ENCODE measurements at places on chromosomes 12 and 14.

DNA sequence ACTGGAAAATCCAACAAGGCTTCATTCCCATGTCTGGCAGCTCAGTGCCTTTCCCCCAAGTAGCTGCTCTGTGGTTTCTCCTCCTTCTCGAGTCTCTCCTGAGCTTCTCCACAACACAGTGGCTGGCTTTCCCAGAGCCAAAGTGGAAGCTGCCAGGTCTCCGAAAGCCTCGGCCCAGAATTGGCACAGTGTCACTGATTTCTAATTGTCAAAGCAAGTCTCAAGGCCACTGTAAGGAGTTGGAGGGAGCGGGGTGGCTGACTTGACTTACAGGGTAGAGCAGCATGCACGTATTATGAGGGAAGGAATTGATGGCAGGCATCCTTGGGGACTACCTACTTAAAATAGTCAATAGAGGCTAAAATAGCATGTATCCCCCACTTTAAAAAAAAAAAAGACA, 6.7 kb upstream of the CPNE8 start:
- no peak for DNase-seq

GRCh38 chr12:26124446-26125399, at the start of gene BHLHE41:
Gene BHLHE41 (minus strand): TSS chr12:26125037. CDS start chr12:26124779, 258 bp downstream.
- DNase-seq: no peak

DNA sequence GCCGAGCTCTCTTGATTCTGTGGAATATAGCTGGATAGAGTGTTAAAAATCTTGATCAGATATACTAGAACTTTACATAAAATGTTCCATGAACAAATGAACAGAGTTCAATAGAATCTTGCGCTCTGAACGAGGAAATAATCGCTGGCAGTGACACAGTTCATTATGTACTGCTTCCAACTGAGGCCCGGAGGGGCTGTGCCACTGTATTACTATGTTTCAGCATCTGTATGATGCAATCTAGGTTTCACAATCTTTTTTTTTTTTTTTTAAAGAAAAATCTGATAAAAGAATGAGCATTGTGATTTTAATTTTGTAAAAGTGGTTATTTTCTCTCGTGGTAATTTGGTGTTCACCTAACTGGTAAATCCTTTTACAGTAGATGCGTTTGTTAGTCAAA, 77.2 kb downstream of the FERMT2 start:
- DNase-seq: no peak

DNA sequence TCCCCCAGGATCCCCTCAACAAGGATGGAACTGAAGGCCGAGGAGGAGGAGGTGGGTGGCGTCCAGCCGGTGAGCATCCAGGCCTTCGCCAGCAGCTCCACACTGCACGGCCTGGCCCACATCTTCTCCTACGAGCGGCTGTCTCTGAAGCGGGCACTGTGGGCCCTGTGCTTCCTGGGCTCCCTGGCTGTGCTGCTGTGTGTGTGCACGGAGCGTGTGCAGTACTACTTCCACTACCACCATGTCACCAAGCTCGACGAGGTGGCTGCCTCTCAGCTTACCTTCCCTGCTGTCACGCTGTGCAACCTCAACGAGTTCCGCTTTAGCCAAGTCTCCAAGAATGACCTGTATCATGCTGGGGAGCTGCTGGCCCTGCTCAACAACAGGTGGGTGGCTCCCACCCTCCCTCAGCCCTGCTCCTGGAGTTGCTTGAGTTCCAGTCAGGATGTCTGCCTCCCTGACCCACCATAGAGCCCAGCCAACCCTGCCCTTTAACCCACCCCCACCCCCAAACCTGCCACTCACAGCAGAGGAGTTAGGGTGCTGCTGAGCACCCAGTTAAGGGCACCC, 1.4 kb downstream of the ASIC1 start:
- DNase-seq: no peak

GRCh38 chr14:99645545-99646505, 896 bp downstream of the HHIPL1 start:
- no peak for DNase-seq

- no peak for DNase-seq
Measured at GRCh38 chr14:92635896-92636295, 112.5 kb downstream of the LGMN start.

DNA sequence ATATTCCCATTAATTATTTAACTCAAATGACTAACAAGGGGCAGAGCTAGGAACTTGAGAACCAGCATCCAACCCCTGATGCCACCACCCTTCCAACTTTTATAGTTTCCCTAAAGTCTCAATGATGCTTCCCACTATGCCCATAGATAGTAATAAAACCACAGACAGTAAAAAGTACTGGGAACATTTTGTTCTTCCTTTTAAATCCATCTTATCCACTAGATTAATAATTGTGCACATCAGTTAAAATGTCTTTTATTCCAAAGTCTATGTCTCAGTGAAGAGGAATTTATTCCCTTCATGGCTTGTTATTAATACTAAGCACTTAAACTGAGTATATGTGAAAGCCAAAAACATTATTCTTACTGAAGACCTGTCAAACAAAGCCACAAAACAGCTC, 45.8 kb downstream of the SINHCAF start:
- no peak for DNase-seq

DNA sequence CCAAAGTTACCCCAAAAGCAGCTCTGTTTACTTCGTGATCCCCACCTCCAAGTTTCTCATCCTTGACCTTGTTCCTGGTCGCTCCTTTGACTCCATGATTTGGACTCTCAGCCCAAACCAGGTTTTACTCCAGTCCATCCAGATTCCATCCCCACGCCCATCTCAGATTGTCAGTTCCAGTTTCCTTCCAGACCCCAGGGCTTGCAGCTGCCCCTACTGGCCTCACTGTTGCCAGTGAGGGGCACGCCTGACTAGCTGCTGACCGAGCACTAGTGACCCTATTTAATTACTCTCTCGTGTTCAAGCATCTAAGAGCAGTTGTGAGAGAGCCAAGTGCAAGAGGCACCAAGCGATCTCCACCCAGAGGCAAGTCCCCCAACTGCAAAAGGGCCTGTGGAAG, 155.1 kb upstream of the FUT8 start:
- no peak for DNase-seq

DNA sequence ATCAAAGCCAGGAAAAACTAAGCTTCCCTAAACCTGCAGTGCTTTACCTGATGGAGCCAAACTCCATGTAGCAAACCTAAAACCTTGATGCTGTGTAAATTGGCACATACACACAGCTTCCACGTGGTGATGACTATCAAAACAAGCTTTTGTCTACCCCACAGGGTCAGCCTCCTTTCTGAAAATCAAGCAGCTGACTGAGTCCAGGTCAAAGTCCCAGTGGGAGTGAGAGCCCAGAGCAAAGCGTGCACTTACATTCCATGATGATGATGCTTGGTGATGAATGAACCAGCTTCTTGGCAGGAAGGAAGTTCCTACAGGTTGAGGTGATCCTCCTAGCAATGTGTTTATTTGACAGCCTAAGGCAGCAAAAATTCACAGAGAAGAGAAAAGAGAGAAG, 630.0 kb upstream of the TBX3 start:
- no peak for DNase-seq

GRCh38 chr14:42535397-42535796, 928.7 kb downstream of the LRFN5 start:
- DNase-seq: no peak

- DNase-seq: no peak
Measured at GRCh38 chr14:22739423-22739822, 27.1 kb upstream of the OXA1L start.

- DNase-seq: no peak
Measured at GRCh38 chr14:71361336-71361735, 454.1 kb downstream of the PCNX1 start.

DNA sequence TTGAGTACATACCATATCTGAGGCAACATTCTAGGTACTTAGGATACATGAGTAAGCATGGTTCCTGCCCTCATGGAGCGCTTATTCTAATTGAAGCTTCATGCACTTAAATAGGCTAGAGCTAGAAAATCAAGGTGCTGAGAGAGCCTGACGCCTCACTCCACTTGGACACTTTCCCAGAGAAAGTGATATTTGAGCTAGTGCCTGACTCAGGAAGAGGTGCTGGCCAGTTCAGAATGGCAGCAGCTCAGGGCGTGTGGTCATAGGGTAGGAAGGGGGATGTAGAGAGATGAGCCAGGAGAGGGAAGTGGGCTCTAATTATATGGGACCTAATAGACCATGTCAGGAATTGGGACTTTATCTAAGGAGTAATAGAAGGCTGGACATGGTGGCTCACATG, 33.3 kb downstream of the TULP3 start:
- no peak for DNase-seq

DNA sequence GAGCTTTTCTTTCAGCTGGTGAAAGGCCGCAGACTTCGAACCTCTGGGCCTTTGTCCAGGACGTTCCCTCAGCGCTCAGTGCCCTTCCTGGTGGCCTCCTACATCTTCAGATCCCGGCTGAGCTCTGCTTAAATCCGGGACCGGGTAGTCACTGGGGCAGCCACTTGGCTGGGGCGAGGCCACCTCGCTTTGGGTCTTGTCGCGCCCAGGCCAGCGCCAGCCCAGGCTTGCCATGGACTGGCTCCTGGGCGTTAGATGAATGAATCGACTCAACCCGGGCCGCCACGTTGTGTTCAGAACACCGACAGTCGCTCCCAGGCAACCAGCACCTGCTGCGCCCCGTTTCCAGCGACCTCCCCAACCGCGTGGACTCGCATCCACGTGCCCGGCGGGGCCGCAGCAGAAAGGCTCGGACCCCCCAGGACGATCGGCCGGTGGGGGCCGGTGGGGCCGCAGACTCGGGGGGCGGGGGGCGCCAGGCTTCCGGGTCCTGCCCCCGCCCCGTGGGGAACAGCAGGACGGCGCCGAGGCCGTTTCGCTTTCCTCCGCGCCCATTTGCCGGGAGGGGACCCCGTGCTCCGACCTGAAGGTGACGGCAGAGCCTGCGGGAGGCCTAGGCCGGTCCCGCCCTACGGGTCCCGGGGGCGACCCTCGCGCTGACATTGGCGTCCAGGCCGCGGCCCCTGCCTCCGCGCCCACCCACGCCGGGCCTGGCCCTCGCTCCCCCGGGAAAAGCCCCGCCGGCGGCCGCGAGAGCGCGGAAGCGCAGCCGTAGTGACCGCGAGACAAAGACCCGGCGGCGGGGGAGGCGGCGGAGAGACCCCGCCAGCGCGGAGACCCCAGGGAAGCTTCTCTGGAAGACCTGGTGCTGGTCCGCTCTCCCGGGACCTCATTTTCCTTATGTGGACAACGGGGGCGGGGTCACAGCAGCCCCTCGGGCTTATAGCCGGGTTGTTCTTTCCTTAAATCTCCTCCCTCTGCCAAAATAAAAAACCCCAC, 37.3 kb upstream of the RCOR1 start:
- DNase-seq: peak; percentile 78

DNA sequence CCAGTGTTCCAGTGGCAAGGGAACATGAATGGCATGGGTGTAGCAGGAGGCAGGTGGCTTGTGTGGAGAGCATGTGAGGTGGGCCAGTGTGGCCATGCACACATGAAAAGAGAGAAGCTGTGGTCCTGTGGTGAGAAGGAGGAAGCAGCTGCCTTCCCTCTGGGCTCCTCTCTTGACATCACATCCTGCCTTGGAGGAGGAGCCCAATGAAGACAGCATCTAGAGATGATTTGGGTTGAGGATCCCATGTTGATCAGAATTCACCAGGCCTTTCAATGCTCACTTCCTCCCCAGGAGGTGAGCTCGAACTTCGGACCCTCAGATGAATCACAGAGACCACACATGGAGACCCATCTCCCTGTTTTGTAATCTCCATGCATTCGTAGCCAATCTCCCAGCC, 82.6 kb downstream of the LRRC74A start:
- peak; percentile 57 for DNase-seq

DNA sequence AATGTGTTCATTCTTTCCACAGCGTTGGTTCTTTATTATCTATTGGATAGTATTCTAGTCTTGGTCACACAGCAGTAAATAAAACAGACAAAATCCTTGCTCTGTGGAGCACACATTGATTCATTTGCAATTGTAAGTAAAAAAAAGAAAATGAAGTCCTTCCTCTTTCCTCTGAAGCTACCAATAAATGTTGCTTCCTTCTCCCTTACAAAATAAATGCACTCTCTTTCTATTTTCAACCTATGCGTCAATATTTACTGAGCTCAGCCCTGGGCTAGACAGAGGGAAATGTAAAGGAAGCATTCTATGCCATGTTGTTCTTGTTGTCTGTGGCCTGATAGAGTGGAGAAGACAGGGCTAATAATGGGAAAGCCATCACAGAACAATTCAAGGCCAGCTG, 2.9 kb downstream of the ABHD12B start:
- no peak for DNase-seq

GRCh38 chr12:108722463-108722862, 8.9 kb downstream of the CORO1C start:
- no peak for DNase-seq

DNA sequence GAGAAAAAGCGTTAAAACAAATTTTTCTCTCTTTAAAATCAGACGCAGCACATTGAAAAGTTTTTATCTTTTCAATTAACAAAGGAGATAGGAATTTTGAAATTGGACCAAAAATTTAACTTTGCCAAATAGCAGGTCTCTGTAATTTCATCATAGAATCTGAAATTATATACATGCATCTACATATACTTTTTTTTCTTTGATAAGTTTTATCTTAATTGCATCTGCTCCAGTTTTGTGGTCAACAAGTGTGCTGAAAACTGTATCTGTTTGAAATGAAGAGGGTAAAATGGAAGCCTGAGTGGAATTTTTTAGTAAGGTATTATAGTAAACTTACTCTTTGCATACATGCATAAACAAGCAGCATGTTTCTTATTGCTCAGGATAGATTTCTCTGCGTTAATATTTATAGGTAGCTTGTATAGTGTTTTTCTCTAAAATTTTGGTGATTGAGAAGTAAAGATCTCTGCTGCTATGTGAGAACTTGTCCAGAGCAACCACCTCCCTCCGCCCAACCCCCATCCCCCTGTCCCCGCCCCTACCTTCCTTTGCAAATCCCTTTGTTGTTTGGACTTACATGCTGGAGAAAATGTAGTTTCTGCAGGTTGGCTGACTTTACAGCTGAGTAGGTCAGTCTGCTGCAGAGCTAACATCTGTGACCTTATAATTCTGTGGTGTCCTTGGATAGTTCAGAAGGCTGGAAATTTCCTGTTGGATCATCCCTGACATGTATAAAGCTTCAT, 64.6 kb downstream of the VRK1 start:
- DNase-seq: no peak

DNA sequence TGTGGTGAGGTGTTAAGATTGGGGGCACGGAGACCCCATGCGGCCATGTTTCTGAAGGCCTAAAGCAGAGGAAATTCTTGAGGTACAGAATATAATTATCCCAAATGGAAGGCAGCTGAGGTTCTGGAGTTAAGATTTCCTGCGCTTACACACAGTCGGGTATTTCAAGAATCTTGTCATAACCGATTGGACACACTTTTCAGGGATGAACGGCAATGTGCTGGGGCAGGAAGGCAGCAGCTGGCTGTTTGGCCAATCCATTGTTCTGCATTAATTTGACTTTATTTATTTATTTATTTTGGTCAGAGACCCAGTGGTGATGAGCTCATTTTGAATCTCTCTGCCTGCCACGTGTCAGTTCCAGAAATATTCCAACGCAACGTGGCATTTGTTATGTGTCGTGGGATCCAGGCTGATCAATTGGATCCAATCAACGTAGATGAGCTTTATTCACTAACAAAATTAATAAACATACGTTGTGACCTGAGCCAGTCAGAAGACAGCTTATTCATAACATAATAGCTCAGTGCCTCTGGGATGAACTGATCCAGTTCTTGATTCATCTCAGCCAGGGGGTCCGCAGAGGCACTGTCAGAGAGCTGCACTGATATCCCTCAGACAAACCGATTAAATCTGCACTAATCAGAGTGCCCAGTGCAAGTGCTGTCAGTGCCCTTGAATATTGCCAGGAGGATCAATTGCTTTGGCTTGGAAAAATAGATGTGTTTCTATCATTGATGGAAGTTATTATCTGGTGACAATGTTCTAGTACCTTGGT, 181.0 kb downstream of the KTN1 start:
- DNase-seq: no peak

- DNase-seq: no peak
Measured at GRCh38 chr12:29256598-29256997, 107.5 kb downstream of the FAR2 start.

All from GM12891 (cell line).